ENCODE measurements at places on chromosomes 12 and 14.

DNA sequence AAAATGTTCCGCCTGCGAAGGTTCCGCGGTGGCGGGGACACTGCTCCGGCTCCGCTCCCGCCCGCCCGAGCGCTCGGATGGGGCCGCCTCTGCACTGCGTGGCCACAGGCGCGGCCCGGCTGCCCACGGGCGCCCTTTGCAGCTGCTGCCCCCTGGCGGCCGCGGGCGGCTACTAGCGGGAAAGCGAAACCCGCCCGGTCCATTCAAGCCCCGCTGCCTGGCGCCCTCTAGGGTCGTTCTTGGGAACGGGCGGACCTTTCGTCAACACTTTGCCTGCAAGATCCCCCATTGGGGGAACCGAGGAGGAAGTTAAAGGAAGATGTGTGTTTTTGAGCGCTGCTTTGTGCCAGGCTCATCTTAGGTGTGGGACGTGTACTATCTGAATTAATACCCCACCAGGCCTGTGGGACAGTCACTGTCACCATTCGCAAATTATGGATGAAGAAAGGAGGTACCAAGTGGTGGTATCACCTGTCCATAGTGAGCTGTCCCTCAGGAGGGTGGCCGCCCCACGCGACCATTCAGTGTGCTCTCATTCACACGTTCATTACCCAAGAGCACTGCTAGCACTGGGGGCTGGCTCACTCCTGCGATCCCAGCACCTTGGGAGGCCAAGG is 19.4 kb downstream of the GPR132 start:
- peak; percentile 93 for DNase-seq

DNA sequence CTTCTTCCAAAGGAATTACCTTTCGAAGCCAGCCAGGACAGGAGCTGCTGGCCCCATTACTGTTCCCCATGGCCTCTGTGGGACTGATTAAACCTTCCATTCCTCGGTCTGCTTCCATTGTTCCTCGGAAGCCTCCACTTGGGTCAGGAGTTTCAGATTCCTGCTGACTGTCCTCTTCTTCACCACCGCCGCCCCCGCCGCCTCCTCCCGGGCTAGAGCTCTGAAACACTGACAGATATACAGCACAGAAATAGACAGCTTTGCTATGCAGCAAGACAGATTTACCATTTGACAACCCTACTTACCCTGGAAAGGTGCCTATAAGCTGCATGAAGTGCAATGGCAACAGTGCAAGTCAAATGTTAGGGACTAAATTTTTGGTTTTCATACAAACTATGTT is 21.8 kb downstream of the ZC2HC1C start:
- no peak for DNase-seq

DNA sequence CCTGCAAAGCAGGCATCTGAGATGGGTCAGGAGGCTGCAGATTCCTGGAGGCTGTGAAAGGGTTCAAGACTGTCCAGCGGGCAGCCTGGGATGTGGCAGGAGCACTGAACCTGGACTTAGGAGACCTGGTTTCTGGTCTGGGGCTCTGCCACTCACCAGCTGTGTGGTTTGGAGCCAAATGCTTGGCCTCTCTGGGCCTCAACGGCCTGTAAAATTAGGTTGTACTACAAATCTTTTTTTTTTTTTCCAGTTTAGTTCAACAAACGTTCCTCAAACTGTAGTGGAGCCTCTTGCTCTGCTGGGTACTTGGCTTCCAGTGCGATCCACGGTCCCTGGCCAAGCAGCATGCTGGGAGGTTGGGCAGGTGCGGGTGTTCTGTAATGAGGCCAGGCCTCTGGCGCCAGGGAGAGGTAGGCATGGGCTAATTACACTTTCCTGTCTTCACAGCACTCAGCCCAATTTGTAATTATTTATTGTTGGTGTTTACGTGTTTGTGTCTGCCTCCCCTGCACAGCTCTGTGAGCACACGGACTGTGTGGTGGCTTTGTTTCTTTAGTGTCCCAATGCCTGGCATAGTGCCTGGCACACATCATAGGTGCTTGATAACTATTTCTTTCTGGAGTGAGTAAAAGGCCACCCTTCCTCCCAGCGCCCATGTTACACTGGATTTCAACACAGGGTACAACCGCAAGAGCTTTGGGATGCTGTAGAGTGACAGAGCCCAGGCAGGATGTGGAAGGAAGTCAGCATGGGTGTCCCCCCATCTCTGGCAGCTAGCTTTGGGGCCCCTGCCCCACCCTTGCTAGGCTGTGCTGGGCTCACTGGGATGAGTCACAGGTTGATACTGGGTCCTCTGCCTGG is 5.8 kb upstream of the KRT80 start:
- DNase-seq: no peak

DNA sequence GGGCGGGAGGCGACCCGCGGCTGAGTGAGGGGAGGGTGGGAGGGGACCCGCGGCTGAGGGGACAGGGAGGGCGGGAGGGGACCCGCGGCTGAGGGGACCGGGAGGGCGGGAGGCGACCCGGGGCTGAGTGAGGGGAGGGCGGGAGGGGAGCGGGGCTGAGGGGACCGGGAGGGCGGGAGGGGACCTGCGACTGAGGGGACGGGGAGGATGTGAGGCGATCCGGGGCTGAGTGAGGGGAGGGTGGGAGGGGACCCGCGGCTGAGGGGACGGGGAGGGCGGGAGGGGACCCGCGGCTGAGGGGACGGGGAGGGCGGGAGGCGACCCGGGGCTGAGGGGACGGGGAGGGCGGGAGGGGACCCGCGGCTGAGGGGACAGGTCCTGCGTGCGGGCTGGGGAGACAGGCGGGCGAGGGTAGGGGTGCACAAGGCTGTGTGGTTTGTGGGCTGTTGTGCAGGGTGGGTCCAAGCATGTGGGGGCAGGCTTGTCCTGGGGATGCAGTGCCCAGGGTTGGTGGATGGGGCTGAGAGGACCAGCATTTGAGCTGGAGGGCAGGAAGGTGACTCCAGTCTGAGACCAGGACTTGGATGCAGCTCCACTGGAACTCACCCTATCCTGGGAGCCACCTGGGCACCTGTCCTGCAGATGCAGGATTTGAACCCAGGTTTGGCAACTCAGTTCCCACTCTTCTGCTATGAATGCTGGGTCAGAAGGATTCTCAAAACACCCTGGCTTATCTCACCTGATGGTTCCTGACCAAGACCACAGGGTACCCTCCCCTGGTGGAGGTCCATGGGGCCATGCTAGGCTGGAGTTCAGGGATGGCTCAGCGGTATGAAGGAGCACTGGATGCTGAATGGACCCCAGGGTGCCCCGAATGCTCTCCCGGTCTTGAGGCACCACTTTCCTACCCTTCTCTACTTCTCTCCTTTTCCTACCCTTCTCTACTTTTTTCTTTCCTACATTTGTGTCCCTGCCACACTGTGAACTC is 9.4 kb downstream of the PLD4 start:
- DNase-seq: peak; percentile 16

GRCh38 chr14:54782751-54783659 is 119.6 kb downstream of the GCH1 start:
- no peak for DNase-seq

DNA sequence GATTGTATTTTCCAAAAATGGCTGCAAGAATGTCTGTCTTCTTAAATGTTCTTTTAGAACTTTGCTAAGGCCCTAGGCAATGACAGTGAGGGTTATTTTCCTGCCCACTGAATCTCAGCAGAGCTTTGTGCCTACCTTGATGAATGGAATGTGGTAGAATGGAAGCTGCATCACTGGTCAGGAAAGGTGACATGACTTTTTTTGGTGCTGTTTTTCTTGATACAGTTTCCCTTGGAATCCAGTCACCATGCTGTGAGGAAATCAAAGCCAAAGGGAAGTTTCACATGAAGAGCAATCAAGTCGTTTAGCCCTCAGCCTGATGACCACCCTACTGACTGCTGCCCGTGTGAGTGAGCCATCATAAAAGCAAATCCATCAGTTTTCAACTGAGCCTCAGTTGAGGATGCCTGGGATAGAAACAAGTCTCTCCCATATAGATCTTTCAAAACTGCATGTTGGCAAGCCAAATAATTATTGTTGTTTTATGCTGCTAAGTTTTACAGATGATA is 886.0 kb upstream of the FBXO33 start:
- no peak for DNase-seq

GRCh38 chr14:99420711-99421110 is 59.9 kb downstream of the SETD3 start:
- no peak for DNase-seq

DNA sequence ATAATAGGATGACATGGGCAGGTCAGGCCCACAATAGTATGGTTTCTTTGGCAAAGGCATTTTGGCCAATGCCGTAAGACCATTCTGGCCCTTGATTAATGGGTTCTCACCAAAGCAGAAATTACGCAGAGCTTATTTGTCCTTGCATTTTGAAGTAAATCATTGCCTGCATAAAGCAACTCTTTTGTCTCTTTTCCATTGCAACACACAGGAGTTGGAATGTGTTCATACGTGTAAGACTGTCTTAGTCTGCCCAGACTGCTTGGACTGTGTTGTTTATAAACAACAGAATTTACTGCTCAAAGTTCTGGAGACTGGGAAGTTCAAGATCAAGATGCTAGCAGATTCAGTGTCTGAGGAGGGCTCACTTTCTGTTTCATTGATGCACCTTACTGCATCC is 102.8 kb upstream of the NPAS3 start:
- no peak for DNase-seq

DNA sequence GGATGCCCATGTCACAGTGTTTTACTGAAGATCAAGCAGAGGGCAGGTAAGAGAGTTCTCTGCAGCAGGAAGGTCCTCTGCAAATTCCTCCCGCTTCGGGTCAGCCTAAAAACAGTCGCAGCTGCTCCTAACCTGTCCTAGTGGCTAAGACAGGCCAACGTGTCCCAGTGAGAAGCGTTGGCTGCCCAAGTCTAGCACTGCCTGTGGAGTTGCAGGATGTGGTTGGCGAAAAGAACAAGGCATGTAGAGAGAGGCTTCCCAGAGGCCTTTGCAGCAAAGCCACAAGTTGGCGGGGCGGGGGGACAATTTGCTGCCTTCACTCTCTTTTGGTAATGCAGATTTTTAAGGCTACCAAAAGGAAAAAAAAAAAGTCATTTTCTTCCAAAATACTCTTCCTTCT is 340.1 kb downstream of the BCL11B start:
- peak; percentile 59 for DNase-seq

GRCh38 chr14:21106498-21107282 is 5.8 kb downstream of the TMEM253 start:
- peak; percentile 78 for DNase-seq

All from activated CD8-positive, alpha-beta memory T cell treated with anti-CD3 and anti-CD28 coated beads, Interleukin-2, amount 50 U/mL, for 4 hours (primary cell).